Activated CD4-positive, CD25-positive, alpha-beta regulatory T cell treated with anti-CD3 and anti-CD28 coated beads, Interleukin-2, amount 50 U/mL, for 16 hours (primary cell): ENCODE measurements at places on chromosomes 7 and 10.

- no peak for DNase-seq
Observed at GRCh38 chr10:1977461-1977860, 240.1 kb upstream of the ADARB2 start.

DNA sequence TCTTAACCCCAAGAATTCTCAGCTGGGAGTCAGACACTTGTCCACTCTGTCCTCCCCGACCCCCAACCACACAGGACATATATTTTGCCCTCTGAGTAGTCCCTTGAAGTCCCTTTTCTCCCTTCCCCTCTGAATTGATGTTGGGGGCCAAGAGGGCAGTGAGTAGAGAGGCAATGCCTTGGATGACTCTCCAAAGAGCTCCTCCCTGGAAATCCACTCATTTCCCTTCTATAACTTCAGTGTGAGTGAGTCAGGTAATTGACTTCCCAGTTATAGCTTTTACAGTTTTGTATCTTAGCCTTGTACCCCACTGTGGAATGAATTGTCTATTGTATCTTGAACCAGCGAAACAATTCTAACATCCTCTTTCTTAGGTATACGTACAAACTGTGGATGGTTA is 9.2 kb upstream of the ODAD2 start:
- no peak for DNase-seq

DNA sequence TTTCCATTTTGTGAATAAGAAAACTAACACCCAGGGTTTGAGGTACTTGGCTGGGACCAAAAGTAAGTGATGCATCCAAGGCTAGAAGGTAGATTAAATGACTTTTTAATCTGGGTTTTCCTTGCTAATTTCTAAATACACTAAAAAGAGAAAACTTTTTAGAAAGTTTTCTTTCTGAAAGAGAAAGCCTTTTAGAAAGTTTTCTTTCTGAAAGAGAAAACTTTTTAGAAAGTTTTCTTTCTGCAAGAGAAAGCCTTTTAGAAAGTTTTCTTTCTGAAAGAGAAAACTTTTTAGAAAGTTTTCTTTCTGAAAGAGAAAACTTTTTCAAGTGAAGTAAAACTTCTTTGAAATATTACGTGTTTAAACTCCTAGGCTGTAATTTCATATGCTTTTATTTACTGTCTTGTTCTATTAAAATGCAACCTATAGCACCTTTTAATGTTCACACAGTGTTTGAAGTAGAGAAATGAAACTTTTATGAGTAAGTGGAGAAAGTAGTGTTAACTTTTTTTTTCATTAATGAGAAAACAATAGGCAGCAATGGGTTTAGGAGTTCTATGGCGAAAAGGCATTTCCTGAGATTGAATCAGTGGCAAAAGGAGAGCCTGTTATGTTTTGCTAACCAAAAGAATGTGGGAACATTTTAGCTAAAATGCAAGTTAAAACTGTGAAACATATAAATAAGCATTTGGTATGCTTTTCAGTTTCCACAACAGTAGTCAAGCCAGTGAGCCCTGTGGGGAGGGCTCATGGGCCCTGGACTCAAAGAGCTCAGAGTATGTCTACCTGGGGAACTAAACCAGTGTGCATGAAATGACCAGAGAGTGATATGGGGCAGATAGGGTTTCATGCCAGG is 103.7 kb downstream of the RBM20 start:
- no peak for DNase-seq

GRCh38 chr10:9362721-9363120 is 1308.2 kb downstream of the GATA3 start:
- no peak for DNase-seq

DNA sequence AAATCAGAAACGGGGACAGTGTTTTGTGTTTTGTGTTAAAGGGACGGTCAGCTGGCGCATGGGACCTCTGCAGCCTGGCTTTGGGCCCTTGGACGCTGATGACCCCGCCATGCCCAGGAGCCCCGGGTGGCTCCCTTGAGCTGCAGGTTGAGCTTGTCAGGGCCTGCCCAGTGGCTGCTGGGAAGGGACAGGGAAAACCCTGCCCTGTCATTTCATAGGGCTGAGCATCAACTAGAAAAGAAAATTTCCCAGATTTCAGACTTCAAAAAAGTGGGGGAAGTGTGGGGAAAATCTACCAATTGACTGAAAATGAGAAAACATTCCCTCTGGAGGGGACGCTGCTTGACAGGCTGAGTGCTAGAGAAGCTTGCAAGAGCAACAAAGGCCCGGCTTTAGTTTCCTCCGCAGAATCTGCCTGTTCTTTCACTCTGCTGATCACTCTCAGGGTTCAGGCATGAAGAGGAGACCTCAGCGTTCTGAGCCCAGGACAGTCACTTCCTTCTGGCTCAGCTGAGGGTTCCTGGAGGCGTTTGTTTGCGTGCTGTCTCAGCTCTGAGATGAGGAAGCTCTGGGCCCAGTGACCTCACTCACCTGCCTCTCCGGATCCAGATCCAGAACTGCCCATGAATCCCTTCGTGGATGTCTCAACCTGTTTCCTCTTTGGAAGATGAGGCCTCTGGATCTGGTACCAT is 18.6 kb upstream of the DNAJB6 start:
- DNase-seq, result no peak

DNA sequence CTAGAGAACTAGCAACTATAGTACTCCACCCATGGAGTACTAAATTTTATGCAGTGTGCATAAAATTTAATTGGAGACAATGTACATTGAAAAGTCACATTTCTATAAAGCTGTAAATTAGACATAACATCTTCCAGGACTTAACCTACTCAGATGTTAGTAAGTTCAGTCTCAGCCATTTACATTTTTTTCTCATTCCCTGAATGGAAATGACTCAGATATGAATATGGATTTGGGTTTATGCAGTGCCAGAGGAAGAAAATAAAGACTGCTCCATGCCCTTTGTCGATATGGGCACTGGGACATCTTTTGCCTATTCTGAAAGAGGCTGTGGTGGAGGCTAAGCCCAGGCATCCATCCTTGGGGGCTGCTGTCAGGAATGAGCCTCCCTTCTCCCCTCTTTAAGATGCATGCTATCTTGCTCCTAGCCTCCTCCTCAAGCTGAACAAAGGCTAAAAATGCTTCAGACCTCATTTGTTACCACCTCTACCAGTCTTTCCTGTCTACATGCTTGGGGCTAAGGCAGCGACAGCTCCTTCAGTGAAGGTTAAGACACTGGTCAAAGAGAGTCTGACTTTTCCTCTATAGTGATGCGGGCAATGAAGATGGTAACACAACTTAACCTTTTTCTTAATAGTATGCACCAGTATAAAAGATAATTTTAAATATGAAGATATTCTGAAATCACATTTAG is 486.8 kb upstream of the ANKRD30A start:
- no peak for DNase-seq
